ENCODE measurements at places on chromosomes 16 and 17.

DNA sequence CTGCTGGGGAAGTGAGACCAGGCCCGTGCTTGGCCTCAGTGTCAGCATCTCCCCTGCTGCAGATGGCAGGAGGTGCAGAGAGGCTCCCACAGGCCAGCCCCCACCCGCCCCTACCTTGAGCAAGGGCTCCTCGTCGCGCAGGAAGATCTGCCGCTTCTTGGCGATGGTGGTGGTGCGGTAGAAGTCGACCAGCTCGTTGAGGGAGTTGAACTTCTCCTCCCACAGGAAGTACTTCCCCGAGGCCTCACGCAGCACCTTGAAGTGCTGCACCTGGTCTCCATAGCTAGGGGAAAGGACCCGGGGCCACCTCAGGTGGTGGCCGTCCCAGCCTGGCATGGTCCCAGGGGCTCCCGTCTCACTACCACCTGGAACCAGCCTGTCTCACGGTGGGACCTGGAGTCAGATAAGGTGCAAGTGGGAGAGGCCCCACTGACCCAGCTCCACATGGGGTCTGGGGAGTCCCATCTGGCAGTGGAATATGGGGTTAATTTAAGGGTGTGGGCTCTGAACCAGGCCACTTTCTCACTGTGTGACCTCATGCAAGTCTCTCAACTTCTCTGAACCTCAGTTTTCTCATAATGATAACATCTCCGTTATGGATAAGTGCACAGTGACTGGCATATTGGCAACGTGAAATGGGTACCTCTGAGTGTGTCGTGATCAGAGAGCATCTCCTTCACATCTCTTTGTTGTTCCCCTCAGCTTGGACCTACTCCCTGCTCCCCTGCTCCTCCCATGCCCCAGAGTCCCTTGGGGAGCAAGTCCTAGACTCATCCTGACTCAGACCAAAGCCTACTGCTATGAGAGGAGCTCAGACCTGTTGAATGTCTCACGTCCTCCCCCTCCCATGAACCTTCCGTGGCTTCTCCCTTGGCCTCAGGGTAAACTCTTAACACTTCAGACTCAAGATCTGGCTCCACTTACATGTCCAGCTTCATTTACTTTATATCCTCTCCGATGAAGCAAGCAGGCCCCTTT, 19.8 kb upstream of the FAM83G start:
- no peak for DNase-seq

DNA sequence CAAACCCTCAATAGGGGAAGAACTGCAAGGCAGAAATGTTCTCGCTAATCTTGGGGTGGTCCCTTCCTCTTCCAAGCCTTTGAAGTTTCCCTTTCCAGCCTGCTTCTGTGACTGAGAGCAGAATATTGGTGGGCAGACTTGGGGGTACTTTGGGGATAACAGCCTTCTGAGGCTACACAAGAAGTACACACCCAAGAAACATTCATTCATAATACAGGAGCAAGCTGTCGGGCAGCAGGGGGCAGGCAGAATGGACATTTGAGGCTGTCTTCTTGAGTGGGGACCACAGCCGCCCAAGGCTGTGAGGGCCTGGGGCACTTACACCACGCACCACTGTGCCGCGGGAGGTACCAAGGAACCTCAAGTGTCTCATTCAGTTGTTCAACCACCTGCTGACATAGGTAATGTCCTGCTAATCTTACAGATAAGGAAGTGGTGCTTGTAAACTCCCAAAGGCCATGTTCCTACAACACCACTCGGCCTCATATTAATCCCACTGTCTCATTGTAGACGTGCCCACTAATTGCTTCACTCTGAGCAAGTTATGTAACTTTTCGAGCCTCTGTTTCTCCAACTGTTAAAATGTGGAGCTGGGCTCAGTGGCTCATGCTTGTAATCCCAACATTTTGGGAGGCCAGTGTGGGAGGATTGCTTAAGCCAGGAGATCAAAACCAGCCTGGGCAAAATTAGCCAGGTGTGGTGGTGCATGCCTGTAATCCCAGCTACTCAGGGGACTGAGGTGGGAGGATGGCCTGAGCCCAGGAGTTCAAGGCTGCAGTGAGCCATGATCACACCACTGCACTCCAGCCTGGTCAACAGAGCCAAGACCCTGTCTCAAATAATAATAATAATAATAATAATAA, 2.5 kb upstream of the MRPS23 start:
- no peak for DNase-seq

DNA sequence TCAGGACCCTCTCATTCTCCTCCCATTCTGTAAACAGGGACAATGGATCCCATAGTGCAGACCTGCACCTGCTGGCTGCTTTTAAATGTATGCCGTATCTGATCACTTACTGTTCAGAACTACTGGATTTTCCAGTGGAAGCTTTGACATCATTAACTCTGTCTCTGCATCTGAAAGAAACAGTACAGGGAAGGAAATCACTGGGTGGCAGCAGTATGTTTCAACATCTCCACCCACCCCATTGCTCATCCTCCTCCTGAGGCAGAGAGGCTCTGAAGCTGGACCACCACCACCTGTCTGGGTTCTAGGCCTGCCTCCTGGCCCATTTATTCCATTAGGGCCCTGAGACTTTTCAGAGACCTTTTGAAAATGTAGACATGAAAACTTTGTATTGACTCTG, 2.6 kb downstream of the CCL15 start:
- no peak for DNase-seq

DNA sequence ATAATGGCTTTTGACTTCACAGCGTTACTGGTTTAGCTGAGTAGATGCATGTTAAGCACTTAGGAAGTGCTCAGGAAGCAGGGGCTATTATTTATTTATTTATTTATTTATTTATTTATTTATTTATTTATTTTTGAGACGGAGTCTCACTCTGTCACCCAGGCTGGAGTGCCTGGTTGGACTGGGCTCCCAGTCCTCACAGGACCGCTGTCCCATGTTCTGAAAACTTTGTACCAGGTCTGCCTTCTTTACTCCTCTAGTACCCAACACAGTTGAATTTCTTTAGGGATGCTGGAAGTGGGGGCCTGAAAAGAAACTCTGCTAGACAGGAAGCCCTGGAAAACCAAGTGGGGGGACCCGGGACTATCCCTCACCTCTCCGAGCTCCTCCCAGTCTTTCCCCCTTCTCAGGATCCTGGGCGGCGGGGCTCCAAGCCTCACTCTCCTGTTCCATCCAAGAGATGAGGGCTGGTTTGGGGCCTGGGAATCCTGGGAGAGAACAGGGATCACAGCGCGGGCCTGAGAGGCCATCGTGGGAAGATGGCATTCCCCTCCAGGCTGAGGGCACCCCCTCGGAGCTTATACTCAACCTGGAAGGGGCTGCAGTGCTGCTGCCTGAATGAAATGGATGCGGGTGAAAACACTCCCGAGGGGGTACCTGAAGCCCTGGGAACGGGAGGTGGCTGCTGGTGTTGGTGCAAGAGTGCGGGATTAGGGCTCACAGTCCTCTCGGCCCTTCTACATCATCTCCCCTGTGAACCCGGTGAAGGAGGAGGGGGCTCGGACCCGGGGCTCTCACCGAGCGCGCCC, 674 bp downstream of the ZNF688 start:
- DNase-seq: no peak

GRCh38 chr16:78884204-78884603, 716.3 kb downstream of the MAF start:
- DNase-seq: no peak

GRCh38 chr17:15180121-15180561, 85.0 kb downstream of the PMP22 start:
- no peak for DNase-seq

DNA sequence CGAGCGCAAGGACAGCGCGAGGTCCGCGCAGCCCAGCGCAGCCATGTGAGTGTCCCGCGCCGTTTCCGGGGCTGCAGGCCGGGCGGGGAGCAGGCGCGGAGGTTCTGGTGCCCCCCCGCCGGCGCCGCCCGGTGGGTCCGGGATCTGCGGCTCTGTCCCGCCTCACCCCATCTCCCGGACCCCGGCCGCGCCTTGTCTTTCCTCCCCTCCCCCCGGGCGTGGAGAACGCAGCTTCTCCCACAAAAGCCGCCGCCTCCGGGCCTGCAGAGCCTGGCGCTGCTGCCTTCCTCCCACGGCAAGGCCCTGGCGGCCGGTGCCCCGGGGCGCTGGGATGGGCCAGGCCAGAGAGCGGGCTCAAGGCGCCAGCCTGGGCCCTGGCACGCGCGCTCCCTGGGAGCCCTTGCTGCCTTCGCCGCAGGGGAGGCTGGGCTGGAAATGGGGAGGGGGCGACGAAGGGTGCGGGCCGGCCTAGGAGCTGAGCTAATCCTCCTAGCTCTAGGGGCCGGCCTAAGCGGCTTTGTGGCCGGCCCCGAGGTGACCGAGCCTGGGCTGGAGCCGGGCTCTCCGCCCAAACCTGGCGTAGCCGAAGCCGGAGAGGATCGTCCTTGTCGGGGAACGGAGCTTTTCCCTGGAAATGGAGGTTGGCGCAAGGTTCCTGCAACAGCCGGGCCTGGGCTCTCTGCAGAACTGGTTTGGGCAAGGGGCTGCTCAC, 397 bp downstream of the RIPOR1 start:
- no peak for DNase-seq

DNA sequence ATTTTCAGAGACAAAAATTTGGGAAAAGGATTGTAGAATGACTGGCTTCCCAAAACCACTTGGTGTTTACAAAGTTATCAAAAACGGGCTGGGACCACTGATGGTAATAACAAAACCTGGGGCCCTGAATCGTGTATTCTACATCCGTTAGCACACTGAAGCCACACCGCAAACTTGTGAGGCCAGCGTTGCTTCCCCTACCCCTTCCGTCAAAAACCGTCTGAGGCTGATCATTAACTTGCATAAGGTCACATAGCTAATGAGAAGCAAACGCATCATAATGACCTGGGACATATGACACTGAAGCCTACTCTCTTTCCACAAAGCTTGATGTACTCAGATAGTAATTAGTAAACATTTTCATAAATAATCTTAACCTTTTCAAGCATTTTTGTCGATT, 704.3 kb downstream of the MAF start:
- peak; percentile 10 for DNase-seq

- no peak for DNase-seq
These were observed 1.3 kb downstream of the METTL23 start for GRCh38 chr17:76727745-76728456.

DNA sequence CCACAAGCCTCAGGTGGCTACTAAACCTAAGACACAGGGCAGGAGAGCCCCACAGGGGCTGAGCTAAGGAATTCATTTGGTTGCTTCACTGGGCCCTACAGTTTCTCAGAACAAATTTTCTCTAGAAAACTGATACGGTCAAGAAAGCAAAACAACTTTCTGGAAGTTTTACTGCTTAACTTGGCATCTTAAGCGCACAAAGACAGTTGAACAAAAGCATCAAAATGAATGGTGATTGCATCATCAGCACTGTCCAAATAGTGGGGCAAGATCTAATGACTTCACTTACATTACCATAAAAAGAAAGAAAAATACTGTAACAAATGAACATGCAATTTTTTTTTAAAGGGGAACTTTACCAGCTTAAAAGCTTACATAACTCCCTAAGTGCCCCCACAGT, 47.6 kb downstream of the XPO6 start:
- DNase-seq: no peak

DNA sequence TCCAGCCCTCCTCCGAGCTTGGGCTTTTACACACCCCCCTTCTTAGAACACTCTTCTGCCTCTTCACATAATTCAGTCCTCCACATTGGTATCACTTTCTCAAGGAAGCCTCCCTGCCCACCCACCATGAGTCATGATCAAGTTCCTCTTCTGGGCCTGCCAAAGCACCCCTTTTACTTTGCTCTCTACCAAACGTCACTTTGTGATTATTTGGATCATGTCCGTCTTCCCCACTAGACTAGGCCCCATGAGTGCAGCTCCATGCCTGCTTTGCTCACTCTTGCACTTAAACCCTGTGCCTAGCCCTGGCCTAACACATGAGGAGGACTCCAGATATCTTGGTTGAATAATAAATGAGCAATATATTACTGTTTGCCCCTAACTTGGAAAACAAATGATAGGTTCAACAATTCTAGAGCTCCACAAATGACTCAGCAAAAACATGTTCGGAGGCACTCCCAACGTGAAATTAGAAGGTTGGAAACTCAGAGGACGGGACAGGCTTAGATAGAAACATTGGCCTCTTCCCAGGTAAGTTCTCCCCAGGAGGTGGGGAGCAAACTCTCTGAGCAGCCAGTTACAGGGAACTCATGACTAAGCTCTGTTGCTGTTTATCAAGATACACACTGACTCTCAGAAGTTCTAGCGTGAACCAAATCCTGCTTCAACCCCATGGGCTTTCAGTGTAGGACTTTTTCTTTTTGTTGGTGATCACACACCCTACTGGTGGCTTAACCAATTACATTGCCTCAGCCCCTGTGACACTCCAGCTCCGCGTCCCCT, 28.3 kb downstream of the G6PC1 start:
- DNase-seq: no peak

DNA sequence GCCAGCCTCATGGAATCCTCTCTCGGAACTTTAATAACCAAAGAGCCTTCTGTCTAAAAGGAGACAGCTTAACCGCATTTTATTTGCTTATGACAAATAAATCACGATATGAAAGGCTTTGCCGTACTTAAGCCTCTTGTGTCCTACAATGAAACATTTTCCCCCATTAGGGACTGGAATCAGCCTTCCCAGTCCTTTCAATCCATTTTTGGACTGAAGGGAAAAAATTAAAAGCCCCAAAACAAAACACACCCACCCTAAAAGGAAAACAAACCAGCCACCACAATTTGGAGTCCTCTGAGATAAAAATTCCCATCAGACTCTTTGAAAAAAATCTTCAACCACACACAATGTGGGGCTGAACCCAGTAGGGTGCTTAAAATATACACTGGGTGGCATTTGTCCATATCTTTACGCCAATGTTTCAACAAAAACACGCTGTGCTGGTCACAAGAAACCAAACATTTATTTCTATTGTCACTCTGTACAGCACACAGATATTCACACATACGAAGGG, 3.0 kb downstream of the HOXB4 start:
- no peak for DNase-seq

GRCh38 chr17:74296548-74296936, 22.5 kb downstream of the DNAI2 start:
- no peak for DNase-seq

- no peak for DNase-seq
These were observed 66.7 kb downstream of the PIGL start for GRCh38 chr17:16283705-16284104.

DNA sequence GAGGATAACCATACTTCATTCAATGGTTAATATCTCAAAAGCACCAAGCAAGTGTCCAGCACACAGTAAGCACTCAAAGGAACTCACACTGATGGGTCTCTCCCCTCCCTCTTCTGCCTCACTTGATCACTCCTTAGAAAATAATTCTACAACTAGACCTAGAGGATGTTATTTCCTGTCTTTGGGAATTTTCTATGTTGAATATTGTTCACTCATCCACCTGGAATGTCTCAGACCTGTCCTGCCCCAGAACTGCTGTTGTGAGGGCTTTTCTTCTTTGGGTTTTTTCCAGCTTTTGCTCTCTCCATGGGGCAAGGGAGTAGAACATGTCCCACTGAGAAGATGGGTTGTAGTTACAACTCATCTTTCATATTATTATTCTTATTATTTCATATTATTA, 25.3 kb downstream of the NXPH3 start:
- DNase-seq: no peak

- no peak for DNase-seq
These were observed 2.2 kb downstream of the TMEM132E start for GRCh38 chr17:34581446-34582184.
